ENCODE measurements at places on chromosomes 2 and 18. TPM values are rescaled to one million over a fixed set of nuclear protein-coding genes. Genes with fewer than 3 reads are reported as not detected.
A peak's percentile ranks its signal among the peaks of the same experiment; 100 is the strongest.

KANSL1L gene
- total RNA-seq: 107 TPM

ESPNL gene
- total RNA-seq: not detected

CPO gene
- not detected for total RNA-seq

TRIM43 gene
- total RNA-seq: not detected

TCF7L1 gene
- 5.9 TPM for total RNA-seq

LYG2 gene
- total RNA-seq: not detected

CYP20A1 gene
- 34.5 TPM for total RNA-seq

GDF7 gene
- total RNA-seq: 17.0 TPM

MBD1 gene
- total RNA-seq: 78.5 TPM

TAF4B gene
- total RNA-seq: 13.7 TPM

FBLN7 gene
- total RNA-seq: 0.60 TPM

SCN3A gene
- 1.8 TPM for total RNA-seq

- DNase-seq: no peak
These were observed 87.2 kb downstream of the LPIN1 start for GRCh38 chr2:11833601-11834000.

DNA sequence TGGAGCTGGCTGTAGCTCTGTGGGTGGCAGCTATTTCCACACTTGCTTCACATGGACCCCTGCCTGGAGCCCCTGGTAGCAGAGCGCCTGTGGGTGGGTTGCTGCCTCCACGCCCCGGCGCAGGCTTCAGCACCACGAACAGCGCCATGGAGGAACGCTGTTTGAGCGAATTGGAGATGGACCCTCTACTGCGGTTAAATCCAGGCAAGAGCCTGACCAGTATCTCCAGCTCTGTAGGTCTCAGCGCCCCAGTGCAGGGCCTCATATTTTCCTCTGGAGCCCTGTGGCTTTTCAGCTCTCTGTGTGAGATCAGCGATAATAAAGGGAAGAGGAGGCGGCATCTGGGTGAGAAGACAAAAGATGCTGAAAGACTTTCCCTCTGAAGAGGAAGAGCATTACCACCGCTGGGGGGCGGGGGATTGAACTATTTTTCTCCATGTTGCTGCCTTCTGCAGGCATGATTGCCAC is 12.0 kb downstream of the ONECUT2 start:
- DNase-seq: no peak

DNA sequence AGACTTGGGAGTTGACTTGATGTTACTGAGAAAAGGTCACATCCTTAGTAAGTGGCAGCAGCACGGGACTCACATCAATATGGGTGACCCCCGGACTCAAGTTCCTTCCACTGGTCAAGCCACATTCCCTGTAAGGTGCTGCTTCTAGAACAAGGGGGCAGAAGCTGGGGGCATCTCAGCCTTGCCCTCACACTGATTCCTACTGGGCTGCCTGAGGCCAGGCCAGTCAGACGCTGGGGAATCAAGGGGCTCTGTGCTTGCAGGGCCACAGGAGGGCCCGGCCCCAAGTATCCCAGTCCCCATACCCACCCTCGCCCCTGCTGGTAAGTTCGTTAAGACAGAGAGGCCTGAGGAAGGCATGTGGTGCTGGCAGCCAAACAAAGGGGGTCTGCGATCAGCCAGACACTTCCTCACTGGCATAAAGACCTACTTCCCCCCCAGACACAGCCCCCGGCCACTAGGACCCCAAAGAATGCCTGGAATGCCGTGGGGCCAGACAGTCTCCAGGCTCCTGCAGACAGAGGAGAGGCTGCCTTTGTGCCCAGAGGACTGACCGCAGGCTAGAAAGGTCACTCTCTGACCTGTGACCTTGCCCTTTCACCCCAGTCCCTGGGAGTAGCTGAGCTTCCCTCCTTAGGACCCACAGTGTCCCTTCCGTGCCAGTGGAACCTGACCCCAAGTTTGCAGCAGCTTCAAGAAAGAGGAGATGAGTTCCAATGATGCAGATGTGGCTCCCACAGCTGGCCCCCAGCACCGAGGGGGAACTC is 83.6 kb downstream of the HS1BP3 start:
- DNase-seq: no peak

DNA sequence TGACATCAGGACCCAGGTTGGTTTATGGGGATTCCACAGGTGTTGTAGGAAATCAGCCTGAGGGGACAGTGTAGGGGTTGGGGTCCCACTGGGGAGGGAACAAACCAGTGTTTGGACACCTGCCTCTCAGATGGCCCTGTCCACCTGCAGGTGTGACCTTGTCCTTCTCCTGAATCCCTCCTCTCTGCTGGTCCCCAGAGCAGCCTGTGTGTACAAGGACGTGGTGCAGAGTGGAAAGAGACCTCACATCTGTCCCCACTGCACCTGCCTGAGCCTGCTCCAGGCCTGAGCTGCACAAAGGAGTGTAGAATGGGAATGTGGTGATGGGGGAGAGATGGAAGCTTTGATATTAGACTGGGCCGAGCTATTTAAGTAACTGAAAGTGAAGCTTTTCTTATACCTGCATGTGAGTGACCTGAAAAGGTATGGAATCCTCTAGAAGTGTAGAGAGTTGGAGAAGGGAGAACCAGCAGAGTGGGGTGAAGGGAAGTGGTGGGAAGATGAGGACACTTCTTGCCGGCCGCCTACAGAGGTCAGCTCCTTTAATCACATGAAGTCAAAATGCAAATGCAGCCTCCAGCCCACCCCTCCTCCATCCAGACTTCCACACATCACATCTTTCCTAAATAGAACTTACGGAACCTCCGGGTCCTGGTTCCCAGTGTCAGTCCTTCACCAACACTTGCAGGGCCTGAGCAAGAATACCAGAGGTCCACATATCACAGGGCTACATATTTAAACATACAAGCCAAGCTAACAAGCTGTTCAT is 89.3 kb upstream of the SMAD2 start:
- no peak for DNase-seq

GRCh38 chr18:28109781-28110560 is 67.0 kb downstream of the CDH2 start:
- DNase-seq: no peak

DNA sequence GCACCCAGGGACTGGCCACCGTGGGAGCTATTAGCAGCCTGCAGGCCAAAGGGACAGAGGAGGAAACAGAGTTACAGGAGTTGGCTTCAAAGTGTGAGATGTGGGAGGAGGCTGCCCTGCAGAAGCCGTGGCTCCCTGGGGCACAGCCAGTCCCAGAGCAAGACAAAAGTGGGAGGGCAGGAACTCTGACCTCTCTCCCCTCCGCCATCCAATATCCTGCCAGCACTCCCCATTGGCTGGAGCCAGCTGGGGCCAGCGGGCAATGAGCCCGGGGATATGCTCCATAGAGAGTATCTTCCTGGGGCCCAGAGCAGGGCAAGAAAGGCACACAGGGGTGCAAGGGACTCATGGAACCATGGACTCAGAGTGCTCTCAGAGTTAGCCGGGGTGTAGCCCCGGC is 143.1 kb downstream of the INHBB start:
- DNase-seq: no peak

GRCh38 chr2:233798335-233799086 is 20.4 kb downstream of the MROH2A start:
- no peak for DNase-seq

DNA sequence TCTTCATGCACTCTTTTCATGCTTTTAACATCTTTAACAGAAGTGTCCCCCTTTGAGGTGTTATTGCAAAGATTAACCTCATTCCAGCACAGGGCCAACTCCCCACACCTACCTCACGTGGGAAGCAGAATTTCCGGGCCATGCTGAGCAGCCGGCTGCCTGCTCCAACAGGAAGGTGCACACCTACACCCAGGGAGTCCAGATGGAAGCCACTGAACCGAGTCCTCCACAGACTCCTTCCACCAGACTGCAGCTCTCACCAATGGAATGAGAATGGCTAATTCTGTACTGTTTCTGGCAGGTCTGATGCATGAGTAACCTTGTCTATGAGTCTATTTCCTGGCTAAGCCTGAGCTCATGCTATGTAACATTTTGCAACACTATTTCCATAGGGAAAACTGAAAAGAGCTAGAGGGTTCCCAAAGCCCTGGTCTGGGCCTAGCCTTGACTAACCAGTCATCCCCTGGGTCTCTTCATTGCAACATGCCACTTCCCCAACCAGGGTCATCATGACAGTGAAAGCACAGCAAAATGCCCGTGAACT is 11.0 kb downstream of the ERFE start:
- no peak for DNase-seq

DNA sequence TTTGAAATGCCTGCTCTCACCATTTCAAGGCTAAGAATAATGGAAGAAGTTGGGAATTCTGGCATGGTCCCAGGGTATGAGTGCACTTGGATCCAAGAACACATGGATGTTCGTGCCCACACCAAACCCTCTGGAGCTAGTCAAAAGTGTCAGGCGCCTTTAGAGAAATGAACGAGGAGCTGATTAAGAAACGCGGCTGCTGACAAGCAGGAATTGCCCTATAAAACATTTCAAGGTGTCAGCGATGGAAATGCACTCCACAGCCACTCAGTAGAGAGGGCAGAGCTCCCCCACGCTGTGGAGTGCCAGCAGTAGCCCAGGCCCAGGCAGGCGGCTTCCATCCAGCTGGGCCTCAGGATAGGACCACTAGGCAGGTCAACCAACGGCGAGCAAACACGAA is 213.7 kb downstream of the TTC32 start:
- no peak for DNase-seq

DNA sequence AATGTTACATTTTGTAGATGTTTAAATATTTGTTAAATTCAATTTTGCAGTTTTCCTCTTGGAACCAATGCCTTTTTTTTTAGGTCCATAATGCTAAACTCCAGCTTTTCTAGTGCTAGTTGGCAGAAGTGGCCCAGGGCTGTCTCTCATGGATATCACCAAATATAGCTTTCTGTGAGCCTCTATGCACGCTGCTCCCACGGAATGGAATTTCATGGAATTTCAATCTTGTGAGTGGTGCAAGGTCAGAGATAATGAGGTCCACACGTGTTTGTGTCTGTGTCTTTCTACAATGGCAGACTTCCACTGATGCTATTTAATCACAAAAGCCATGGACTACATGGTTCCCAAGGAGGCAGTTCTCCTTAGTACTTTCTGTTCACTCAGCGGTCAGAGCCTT is 191.5 kb upstream of the PARD3B start:
- no peak for DNase-seq

- DNase-seq: no peak
These were observed 1067.4 kb downstream of the LRP1B start for GRCh38 chr2:141063406-141063805.

GRCh38 chr2:120734930-120735651 is 577 bp upstream of the GLI2 start:
- DNase-seq: no peak

GRCh38 chr2:175206866-175207265 is 25.4 kb upstream of the ATP5MC3 start:
- no peak for DNase-seq

- no peak for DNase-seq
These were observed at the start of gene SLC4A3 for GRCh38 chr2:219627103-219628100. SLC4A3 (plus strand) TSS chr2:219627630; CDS start chr2:219627993, 363 bp downstream.

GRCh38 chr2:53209679-53210458 is 557.7 kb upstream of the CHAC2 start:
- no peak for DNase-seq

- peak; percentile 74 for DNase-seq
These were observed 925 bp downstream of the SESTD1 start for GRCh38 chr2:179263446-179264367.

- DNase-seq: no peak
These were observed 16.5 kb downstream of the SEPTIN10 start for GRCh38 chr2:109597283-109597682.

DNA sequence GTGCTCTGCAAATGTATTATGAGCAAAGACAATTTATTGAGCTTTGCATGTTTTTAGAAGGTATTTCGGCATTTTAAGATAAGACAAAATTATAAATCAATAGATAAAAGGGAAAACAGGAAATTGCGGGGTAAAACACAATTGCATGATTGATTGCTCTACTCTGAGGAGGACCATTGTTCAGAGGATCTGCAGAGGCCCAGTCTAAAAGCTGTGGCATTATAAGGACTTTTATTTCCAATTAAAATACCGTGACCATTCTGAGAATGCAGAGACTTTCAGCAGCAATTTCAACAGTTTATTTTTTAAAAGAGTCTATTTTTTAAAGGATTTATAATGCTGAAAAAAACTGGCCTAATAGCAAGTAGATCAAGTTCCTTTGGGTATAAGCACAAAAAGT is 62.0 kb downstream of the TPGS2 start:
- no peak for DNase-seq

DNA sequence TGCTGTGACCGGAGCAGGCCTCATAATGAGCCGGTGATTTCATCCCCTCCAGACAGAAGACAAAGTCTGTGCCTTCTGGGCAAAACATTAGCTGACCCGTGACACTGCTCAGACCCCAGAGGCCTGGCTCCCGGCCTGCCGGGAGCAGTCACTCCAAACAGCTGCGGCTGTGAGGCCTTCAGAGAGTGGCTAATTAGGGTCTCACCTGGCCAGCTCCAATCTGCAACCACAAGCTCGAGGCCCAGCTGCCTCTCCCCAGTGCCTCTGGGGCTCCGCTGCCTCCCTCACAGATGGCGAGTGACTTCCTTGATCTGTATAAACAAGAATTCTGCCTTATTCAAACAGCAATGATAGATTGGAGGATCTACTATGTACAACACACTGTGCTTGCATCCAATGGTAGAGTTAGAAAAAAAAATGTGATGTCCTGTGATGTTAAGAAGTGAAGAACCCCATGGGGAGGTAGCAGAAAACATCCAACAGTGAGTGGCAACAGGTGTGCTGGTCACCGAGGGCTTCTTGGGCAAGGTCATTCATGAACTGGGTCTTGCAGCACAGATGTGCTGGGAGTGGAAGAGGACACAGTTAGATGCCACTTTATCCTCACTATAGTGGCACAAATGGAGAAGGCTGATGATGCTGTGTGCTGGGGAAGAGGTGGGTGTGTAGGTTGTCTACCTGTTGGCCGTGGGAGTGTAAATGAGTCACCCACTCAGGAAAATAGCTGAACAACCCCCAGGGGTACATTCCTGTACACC is 98.2 kb upstream of the ASAP2 start:
- no peak for DNase-seq

- no peak for DNase-seq
These were observed 235.0 kb downstream of the PMAIP1 start for GRCh38 chr18:60134806-60135205.

DNA sequence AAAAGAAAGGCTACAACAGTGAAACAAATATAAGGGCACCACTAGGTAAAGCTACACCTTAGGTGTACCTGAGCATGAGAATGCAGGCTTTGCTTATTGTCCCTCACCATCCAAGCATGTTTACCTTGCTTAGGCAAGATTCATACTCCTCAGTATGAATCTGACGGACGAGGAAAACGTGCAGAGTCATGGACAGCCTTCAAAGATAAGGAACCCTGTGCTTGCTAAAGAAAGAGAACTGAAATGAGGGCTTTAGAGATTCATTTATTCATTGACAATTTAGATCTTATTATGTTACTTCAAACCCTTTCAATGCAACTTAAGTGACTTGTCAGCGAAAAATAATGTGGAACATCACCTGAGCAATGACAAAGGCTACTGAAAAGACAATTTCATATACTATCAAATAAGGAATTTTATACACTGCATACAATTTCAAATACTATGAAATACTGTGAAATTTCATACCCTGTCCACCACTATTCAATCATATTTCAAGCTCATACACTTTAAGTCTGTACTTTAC is 21.7 kb downstream of the CLASP1 start:
- no peak for DNase-seq

Data from tibial nerve (tissue), 4 donors.